Muscle of leg (tissue), 16 donors: ENCODE measurements at places on chromosomes 1 and 21.

DNA sequence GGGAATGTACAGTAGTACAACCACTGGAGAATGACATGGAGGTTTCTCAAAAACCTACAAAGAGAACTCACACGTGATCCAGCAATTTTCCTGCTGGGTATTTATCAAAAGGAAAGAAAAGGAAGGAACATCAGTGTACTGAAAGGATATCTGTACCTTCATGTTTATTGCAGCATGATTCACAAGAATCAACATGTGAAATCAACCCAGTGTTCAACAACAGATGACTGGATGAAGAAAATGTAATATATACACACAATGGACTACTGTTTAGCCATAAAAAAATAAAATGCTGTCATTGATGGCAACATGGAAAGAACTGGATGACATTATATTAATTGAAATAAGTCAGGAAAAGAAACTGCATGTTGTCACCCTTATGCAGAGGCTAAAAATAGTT lies 19.0 kb upstream of the CYP4A11 start:
- no peak for DNase-seq

- DNase-seq = no peak
Observed at GRCh38 chr1:232980986-232981560, 30.7 kb downstream of the NTPCR start.

- DNase-seq = peak; percentile 82
Observed at GRCh38 chr1:207026104-207026534, 6.4 kb downstream of the C1orf116 start.

GRCh38 chr1:111864862-111865261 lies 109.2 kb downstream of the DDX20 start:
- no peak for DNase-seq

DNA sequence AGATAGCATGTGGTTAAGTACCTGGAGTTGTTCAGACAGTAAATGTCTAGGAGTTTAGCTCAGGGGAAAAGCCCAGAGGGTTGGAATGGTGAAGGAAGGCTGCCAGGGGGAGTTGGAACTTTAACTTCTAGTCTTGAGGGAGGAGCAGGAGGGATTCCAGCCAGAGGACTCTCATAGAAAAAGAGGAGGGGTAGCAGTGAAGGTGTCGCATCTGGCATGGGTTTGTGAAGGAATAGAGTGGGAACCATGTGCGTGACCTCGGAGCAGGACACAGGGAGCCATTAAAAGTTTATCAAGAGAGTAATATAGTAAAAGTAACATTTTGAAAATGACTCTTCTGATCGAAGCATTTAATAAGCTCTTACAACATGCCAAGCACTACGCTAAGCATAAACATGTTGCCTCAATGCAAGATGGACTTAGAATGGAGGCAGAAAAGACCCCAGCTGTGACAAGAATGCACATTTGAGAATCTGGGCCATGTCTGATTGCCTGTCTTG lies 632.4 kb upstream of the CAMK1G start:
- DNase-seq = no peak

GRCh38 chr1:74205266-74205665 lies 7.2 kb downstream of the FPGT start:
- no peak for DNase-seq

GRCh38 chr1:57910305-57910704 lies 486.4 kb upstream of the DAB1 start:
- no peak for DNase-seq

- DNase-seq = no peak
Observed at GRCh38 chr21:45258466-45258865, 29.2 kb downstream of the POFUT2 start.

DNA sequence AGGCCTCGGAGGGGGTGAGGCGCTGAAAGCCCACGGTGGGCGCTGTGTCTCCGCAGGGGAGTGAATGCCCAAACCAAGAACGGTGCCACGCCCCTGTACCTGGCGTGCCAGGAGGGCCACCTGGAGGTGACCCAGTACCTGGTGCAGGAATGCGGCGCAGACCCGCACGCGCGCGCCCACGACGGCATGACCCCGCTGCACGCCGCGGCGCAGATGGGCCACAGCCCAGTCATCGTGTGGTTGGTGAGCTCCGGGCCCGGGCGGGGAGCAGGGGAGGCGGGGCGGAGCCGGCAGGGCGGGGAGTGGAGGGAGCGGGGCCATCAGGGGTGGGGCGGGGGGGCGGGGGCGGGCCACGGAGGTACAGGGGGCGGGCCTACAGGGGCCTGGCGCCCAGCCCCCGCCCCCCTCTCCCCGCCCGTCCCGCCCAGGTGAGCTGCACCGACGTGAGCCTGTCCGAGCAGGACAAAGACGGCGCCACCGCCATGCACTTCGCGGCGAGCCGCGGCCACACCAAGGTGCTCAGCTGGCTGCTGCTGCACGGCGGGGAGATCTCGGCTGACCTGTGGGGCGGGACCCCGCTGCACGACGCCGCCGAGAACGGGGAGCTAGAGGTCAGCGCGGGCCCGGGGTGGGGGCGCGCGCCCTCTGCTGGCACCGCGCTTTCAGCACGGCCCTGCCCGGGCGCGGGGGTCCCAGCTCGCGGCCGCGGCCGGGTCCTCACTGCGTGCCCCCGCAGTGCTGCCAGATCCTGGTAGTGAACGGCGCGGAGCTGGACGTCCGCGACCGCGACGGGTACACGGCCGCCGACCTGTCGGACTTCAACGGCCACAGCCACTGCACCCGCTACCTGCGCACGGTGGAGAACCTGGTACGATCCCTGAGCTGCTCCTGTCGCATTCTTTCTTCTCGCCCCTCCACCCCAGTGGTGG lies 15.9 kb downstream of the ESPN start:
- DNase-seq = no peak

DNA sequence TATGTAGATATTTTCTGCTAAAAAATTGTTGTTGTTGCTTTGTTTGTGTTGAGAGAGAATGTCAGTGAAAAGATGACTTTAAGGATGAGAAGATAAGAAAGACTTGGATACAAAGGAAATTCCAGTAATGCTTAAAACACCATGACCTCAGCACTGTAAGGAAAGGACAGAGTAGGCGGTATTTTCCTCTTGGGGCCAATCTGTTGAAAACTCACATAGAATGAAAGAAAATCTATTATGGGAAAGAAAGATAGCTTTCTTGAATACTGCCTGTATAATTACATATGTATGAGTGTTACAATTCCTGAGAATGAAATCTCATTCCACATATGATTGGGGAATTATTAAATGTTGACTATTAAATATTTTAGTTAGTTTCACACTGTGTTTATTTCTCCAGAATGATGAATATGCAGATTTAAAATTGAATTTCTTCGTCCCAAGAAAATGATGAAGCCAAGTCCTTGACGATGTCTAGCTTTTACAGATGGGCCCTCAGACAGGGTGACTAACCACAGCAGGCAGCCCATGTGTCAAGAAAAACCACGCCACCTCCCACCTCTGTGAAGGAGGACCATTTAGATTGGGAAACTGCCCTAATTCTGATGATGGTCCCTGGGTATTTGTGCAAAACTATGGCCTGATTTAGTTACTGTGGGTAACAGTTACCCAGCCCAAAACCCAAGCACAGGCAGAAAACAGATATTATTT lies 49.7 kb upstream of the LMO4 start:
- DNase-seq = peak; percentile 87

DNA sequence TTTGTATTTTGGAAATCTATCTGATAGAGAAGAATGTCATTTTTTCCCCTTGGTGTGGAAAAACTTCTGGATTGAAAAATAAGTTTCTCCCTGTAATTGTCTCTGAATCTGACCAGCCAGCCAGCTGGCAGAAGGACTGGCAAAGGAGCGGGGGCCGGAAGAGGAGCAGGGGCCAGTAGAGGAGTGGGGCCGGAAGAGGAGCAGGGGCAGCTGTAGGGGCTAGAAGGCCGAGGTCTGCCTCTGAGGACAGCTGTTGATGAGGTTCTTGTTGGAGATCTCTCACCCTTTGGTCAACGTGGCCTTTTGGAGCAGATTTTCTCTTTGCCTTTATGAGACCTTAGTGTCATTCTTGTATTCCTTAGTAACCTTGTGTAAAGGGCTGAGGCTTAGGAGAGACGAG lies 121.8 kb downstream of the GALNT2 start:
- DNase-seq = peak; percentile 57

- DNase-seq = no peak
Observed at GRCh38 chr1:93707956-93708355, 26.3 kb upstream of the BCAR3 start.

- DNase-seq = no peak
Observed at GRCh38 chr1:230694464-230694863, 19.5 kb downstream of the AGT start.

DNA sequence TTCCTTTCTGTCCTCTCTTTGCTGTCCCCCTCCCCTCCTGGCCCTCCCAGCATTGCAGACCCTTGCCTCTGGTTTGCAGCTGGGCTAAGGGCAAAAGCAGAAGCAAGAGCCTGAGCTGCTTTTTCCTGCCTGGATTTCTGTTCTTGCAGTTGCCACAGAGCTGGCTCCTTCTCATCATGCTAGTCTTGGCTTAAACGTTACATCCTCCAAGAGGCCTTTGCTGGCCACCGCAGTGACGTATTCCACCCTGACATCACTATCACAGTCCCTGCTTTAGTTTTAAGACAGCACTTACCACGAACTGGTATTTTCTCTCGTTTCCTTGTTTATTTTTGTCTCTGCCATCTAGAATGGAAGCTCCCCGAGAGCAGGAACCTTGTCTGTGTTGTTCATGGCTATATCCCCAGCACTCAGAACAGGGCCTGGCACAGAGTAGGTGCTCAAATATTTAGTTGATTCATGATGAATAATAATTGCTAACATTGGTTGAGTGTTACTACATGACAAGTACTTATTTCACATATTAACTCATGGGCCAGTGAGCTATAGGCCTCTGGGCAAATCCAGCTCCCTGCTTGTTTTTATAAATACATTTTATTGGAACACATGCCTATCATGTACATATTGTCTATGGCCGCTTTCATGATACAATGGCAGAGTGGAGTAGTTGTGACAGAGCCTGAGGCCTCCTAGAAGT lies 13.2 kb upstream of the CSF1 start:
- no peak for DNase-seq

- DNase-seq = peak; percentile 64
Observed at GRCh38 chr1:189726806-189727205, 750.9 kb downstream of the BRINP3 start.

DNA sequence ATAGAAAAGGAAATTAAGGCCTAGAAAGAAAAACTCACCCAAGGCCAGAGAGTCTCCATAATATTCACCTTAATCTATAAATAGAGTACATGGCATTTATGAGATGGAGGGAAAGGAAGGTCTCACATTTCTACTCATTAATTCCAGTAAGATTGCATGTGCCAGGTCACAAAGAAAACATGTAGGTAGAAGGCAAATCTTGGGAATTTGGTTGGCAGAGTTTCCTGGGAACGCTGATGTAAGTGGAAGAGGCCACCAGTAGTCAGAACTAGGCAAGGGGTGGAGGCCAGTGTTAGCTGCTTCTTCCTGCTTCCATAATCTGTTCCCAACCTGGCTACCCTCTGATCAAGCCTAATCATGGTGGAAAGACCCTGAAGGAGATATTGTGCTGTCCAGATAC lies 29.2 kb upstream of the PGBD5 start:
- DNase-seq = no peak

- no peak for DNase-seq
Observed at GRCh38 chr1:193242000-193242399, 55.6 kb upstream of the B3GALT2 start.
